ENCODE measurements at places on chromosomes 5 and 9. TPM values are rescaled to one million over a fixed set of nuclear protein-coding genes. Genes with fewer than 3 reads are reported as not detected.

DNA sequence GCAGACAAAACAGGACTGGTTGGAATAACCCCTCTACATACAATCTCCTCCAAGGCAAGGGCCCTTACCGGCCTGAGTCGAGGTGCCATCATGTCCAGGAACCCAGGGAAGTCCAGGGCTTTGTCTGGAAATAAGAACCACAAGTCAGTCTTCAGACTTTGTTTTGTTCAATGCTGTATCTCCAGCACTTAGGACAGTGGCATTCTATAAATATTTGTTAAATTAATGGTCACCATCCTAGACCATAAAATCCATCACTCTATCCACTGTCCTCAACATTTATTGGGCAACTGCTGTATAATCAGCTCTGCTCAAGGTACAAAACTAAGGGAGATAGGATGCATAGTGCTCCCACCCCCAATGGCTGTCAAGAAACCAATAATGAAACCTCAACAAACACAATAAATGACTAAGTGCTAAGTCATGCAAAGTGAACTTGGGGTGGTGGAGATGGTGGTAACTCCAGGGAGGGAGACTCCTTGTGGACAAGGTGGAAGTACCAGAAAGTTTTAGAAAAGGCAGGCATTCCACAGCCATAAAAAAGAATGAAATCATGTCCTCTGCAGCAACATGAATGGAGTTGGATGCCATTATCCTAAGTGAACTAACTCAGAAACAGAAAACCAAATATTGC is 5.0 kb downstream of the RELL2 start:
- no peak overlapping the region for H3K4me3 ChIP-seq
- H3K36me3 ChIP-seq: peaks cover 5% of the 10 kb centered on the region
- H3K27ac ChIP-seq: no peak overlapping the region
- H3K27me3 ChIP-seq: no peaks in the 10 kb centered on the region

GRCh38 chr5:150065346-150065745 is 21.0 kb downstream of the CSF1R start:
- H3K4me3 ChIP-seq: no peak overlapping the region
- DNase-seq: no peak
- H3K27ac ChIP-seq: no peak overlapping the region
- H3K36me3 ChIP-seq: no peaks in the 10 kb centered on the region

GRCh38 chr5:9054821-9055589 is 490.9 kb downstream of the SEMA5A start:
- H3K4me3 ChIP-seq: no peak overlapping the region
- H3K27ac ChIP-seq: peak overlapping the region; percentile 58
- H3K36me3 ChIP-seq: no peaks in the 10 kb centered on the region
- H3K27me3 ChIP-seq: no peaks in the 10 kb centered on the region
- DNase-seq: no peak

DNA sequence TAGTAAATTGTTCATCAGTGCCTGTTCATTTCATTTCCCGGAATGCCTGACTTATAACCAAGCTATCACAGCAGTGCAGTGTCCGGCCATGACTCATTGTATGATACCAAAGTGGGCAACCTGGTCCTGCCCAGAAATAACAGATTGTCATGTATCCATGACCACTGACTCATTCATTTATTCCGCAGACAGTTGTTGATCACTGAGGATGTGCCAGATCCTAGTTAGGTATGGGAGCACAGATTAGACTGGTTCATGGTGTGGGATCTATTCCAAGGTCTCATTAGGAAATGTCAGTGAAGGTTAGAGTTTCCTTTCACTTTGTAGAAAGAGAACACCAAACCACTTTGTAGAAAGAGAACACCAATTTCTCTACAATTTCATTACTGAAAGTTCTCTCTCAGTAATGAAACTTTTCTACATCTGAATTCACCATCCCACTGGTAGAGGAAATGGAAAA is 8.7 kb downstream of the NREP start:
- H3K27ac ChIP-seq: no peak overlapping the region
- peaks cover 5% of the 10 kb centered on the region for H3K4me1 ChIP-seq
- H3K4me3 ChIP-seq: no peak overlapping the region
- H3K36me3 ChIP-seq: no peaks in the 10 kb centered on the region
- no peak for DNase-seq

DNA sequence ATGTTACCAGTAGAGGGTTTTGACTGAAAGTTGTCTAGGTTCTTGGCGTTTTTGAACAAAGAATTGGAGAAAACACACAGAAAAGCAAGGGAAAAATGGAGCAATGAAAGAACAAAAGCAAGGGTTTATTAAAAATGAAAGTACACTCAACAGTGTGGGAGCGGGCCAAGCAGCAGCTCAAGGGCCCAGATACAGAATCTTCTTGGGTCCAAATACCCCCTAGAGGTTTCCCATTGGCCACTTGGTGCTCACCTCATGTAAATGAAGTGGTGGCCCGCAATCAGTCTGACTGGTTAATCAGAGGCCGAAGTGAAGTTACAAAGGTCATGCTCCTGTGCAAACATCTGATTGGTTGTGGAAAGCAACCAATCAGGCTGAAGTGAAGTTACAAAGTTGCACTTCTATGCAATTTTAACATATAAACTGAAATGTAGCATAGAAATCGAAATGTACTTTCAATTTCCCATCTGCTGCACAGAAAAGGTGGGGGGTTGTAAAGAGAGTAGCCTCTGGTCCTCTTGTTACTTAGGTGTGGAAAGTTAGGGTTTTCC is 1.9 kb upstream of the GM2A start:
- peaks cover 15% of the 10 kb centered on the region for H3K4me1 ChIP-seq
- no peaks in the 10 kb centered on the region for H3K27me3 ChIP-seq
- H3K4me3 ChIP-seq: no peak overlapping the region
- H3K27ac ChIP-seq: no peak overlapping the region
- no peak for DNase-seq

DNA sequence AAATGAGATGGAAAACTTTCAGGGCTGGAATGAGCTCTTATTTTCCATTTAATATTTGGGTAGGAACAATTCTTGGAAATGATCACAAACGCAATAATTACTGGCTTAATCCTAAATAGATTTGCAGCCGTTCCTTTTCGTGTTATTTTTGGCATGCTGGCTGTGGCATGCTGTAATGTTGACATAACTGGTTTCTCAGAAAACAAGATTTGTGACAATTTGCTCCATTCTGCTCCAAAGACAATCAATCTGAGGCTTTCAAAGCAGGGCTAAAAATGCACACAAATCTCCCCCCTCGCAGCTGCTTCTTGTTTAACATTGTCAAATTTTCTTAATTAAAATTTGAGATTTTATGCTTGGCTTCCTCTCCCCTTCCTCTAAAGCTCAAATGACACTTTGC is 151.2 kb downstream of the TTC39B start:
- no peak overlapping the region for H3K27ac ChIP-seq
- no peak for DNase-seq
- no peak overlapping the region for H3K4me3 ChIP-seq
- no peaks in the 10 kb centered on the region for H3K4me1 ChIP-seq

- H3K27me3 ChIP-seq: peaks cover 8% of the 10 kb centered on the region
- no peaks in the 10 kb centered on the region for H3K36me3 ChIP-seq
- H3K27ac ChIP-seq: no peak overlapping the region
- no peak for DNase-seq
- no peak overlapping the region for H3K4me3 ChIP-seq
- H3K4me1 ChIP-seq: no peaks in the 10 kb centered on the region
Observed at GRCh38 chr5:38639377-38640358, 83.2 kb upstream of the LIFR start.

The LTC4S gene
- polyA plus RNA-seq: 0.30 TPM

DNA sequence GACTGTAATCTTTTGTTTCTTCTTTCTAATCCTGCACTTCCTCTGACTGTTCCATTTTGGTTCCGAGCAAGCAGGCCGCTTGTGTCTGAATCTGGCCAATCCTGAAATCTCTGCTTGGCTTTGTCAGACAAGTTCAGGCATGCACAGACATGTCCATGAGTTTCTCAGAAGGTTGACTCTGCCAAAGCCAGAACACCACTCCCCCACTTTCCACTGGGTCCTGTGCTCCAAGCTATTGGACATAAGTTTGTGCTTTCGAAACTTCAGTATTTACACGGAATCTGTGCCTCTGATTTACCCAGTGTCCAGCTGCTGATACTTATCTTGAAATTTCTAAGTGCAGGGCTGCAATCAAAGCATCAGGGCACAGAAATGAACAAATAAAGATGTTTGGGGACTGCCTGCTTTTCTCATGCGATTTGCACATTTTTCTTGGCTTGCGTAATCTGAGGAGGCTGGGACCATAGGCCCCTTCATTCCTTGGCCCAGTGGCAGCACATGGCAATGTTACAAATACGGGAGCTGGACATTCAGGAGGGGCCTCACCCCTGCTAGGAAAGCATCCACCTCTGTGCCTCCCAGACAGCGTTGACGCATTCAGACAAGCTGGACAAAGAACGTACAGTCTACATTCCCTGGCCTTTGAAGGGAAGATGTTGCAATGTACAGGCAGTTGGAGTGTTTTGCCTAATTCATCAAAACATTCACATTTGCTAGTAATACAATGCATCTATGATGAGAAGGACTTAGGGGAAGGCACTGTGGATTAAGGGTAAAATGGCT is 209.2 kb upstream of the PAPPA start:
- no peak overlapping the region for H3K4me3 ChIP-seq
- H3K27ac ChIP-seq: peak overlapping the region; percentile 28
- no peaks in the 10 kb centered on the region for H3K27me3 ChIP-seq
- no peaks in the 10 kb centered on the region for H3K36me3 ChIP-seq
- H3K4me1 ChIP-seq: peaks cover 37% of the 10 kb centered on the region

- DNase-seq: no peak
- no peaks in the 10 kb centered on the region for H3K4me1 ChIP-seq
- H3K27me3 ChIP-seq: no peaks in the 10 kb centered on the region
- H3K36me3 ChIP-seq: no peaks in the 10 kb centered on the region
- H3K27ac ChIP-seq: no peak overlapping the region
Observed at GRCh38 chr5:166602271-166602670, 1689.2 kb upstream of the WWC1 start.

GRCh38 chr5:169390265-169390664 is 89.3 kb upstream of the SLIT3 start:
- no peaks in the 10 kb centered on the region for H3K4me1 ChIP-seq
- no peak overlapping the region for H3K27ac ChIP-seq
- H3K4me3 ChIP-seq: no peak overlapping the region
- no peaks in the 10 kb centered on the region for H3K27me3 ChIP-seq

The OR2K2 gene
- not detected for polyA plus RNA-seq

The SLC4A9 gene
- polyA plus RNA-seq: 0.14 TPM

GRCh38 chr5:74643111-74643562 is 2.6 kb upstream of the ENC1 start:
- H3K27me3 ChIP-seq: no peaks in the 10 kb centered on the region
- H3K27ac ChIP-seq: peak overlapping the region; percentile 82
- H3K4me3 ChIP-seq: no peak overlapping the region
- no peak for DNase-seq
- no peaks in the 10 kb centered on the region for H3K36me3 ChIP-seq

DNA sequence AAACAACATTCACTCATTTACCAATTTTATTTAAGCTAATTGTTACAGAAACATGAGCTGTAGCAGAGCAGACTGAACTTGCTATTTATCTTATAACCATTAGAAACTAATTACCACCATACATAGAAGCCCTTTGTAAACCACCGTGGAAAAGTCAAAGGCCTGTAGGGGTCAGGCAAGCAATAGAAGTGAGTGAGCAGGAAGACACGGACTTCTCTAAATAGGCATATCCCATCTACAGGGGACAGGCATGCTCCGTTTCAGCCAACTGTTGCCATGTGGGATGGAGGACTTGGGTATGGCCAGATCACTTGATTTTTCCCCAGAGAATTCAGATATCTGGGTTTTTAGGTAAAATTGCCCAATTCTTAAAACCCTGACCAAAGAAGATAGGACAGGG is 44.8 kb downstream of the PRRC1 start:
- no peak for DNase-seq
- H3K27me3 ChIP-seq: peaks cover 5% of the 10 kb centered on the region
- H3K4me1 ChIP-seq: no peaks in the 10 kb centered on the region
- no peaks in the 10 kb centered on the region for H3K36me3 ChIP-seq
- no peak overlapping the region for H3K4me3 ChIP-seq
- no peak overlapping the region for H3K27ac ChIP-seq

DNA sequence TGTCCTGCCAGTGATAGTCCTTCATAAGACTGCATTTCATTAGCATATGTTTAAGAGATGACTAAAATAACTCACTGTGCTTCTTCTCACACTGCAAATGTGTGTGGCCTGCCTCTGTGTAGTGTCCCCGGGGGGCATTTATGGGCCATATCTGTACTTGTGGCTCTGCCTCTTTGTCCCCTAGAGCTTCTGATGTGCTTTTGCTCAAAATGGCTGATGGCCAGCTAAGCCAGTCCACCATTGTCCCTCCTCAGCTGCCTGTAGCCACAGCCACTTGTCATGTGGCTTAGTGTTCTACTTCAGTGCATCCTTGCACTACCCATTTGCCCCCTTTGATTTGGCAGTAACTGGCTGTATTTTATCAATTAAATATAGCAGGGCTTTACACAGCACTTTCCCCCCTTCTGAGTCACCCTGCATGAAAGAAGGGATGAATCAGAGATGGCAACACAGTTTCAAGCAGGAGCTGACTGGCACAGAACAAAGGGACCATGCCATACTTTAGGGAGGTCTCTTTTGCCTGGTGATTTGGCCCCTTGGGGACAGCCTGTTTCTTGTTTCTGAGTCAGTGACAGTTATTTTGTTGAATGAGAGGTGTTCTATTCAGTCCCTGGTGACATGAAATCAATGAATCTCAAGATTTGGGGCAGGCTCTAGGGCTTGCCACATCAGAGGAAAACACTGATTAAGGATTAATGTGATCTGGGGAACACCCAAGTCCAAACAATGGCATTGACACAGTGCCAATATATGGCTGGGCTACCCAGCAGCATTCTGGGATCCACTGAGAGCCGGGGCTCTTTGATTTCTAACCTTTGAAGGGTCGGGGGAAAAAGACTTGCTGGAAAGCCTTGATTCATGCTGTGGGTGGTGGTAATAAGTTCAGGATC is 245.5 kb downstream of the SMARCA2 start:
- peaks cover 8% of the 10 kb centered on the region for H3K4me1 ChIP-seq
- H3K27ac ChIP-seq: no peak overlapping the region
- no peak overlapping the region for H3K4me3 ChIP-seq
- H3K36me3 ChIP-seq: no peaks in the 10 kb centered on the region

DNA sequence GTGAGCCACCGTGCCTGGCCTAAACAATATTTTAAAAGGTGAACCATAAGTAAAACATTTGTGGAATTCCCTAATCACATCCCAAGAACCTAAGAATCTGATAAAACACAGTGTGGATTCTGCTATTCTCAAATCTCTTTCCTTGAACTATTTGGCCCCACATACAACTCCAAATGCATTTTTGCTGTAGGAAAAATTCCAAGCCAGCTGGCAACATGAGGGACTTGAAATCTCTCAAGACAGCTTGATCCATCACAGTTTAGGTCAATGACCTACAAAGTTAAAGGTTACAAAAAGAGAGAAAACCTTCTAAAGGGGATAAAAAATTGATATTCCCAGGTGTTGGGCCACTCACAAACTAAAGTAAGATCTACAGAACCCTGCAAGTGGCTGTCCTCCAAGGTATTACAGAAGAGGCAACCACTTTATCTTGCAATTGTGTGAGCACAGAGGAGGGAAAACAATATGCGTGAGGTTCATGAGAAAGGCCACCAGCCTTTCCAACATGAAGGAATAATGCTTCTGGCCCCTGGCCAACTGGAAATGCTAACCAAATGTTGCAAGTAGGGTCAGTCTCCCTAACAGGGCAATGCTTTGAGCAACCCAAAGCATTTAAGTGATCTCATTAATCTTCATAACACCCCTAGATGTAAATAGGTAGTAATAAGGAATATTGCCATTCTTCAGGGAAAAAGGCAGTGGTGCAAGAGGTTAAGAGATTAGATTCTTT is 221.4 kb downstream of the SEMA5A start:
- H3K36me3 ChIP-seq: no peaks in the 10 kb centered on the region
- no peaks in the 10 kb centered on the region for H3K27me3 ChIP-seq
- DNase-seq: no peak
- H3K4me3 ChIP-seq: no peak overlapping the region

The OR1J2 gene
- not detected for polyA plus RNA-seq
